ENCODE measurements at places on chromosomes 5 and 9.

DNA sequence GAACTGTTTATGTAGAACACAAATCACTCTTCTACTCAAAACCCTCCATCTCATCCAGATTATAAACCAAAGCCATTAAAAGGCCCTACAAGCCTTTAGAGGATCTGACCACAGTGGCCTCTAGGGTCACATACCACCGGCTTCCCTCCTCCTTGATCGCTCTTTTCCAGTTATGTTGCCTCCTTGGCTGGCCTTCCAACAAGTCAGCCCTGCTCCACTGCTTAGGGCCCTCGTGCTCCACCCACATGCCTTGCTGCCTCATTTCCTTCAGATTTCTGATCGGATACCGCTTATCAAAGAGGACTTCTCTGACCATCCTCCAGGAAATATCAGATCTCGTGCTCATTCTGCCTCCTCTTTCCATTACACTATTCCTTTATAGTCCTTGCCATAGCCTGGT, 139.4 kb upstream of the RAI14 start:
- no peak for DNase-seq

DNA sequence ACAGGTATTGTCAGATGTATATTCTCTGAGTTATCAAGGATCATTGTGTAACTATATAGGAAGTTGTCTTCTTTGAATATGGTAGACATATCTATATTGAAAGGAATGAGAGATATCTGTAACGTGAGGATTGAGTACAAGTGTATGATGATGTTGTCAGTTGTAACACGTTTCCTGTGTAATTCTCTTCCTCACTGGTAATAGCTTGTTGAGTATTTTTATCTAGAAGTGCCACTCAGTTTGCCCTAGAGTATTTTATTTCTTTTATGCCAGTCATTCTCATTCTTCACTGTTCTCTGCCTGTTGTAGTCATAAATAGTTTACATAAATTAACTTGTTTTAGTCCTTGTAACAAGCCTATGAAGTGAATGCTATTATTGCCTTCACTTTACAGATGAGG, 172.1 kb downstream of the BAAT start:
- no peak for DNase-seq

- no peak for DNase-seq
Measured at GRCh38 chr9:111970827-111971226, 74.2 kb downstream of the UGCG start.

- no peak for DNase-seq
Measured at GRCh38 chr9:98829766-98830165, 22.3 kb downstream of the GALNT12 start.

- no peak for DNase-seq
Measured at GRCh38 chr9:33129886-33130881, 37.0 kb downstream of the B4GALT1 start.

DNA sequence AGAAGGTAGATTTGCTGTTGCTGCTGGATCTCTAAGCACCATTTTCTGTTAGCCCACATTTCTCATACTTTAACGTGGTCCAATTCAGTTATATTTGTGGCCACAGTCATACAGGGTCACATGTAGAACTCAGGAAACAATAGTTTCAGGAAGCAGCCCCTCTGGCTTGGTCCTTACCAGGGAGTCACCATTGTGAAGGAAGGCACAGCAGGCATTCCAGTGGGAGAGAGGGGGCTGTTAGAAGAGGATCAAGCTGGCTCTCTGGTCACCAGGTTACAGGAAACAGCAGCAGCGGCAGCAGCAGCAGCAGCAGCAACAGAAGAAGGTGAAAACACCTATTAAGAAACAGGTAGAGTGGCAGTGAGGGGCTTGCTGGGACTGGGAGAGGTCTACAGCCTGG, 14.5 kb downstream of the C9orf43 start:
- DNase-seq, result no peak

GRCh38 chr9:27433631-27434325, 90.3 kb upstream of the IFNK start:
- no peak for DNase-seq

- no peak for DNase-seq
Measured at GRCh38 chr5:38473008-38473407, 83.4 kb downstream of the LIFR start.

Data from aorta (tissue), 5 donors.